ENCODE measurements at places on chromosomes 3 and 15.

GRCh38 chr3:38782148-38782547 lies 33.9 kb downstream of the SCN10A start:
- no peak for DNase-seq

GRCh38 chr3:138740072-138740471 lies 94.7 kb downstream of the PIK3CB start:
- no peak for DNase-seq

DNA sequence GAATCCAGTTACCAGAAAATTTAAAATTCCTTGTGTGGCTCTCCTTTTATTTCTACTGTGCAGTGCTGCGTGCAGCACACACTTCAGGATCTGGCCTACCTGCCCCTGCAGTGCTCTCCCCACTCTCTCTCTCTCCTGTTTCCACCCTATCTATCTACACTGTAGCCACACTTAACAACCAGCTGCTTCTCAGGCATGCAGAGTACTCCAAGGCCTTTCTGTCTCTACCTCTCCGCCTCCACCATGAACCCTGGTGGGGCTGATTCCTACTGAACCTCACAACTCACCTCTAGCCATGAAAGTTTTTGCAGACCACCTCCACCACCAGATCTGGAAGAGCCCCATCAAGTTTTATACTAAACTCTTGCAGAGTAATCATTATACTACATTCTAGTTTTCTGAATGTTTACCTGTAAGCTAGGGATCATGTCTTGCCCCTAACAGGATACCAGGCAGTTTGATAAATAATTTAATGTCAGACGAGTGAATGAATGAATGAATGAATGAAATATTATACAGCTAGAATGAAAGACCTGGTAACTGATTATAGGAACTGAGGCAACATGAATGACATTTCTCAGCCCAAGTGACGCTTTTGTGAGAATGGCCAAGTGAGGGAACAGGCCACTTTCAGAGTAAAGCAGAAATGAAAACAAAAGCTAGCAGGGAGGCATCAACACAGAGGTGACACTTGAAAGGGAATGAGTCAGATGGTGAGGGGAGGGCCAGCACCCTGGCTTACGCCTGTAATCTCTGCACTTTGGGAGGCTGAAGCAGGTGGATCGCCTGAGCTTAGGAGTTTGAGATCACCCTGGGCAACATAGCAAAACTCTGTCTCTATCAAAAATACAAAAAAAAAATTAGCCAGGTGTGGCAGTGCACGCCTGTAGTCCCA lies 363.5 kb downstream of the FOXP1 start:
- no peak for DNase-seq

DNA sequence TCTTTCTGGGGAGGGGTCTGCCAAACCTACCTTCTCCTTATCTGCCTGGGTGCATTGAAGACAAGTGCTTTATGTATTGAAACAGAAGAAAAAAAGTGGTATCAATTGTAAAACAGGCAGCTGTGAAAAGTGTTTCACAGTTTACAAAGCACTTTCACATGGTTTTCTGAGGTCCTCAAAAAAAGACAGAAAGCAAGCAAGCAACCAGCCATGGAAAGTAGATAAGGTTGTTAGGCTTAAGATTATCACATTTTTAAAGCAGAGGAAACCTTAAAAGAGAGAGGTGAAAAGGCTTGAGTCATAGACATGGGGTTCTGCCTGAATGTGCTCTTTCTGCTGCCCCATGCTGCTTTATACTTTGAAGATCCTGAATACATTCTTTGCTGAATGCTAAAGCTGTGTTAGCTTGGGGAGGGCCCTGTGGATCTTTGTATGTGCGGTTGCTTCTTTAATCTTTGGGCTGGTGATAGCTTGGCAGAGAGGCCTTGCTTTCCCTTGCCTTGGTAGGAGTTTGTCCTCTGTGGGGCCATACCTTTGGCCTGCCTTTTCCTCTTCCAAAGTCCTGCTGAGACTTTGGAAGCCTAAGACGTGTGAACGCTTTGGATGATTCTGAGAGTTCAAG lies 2.6 kb downstream of the SMAD3 start:
- peak; percentile 90 for DNase-seq

DNA sequence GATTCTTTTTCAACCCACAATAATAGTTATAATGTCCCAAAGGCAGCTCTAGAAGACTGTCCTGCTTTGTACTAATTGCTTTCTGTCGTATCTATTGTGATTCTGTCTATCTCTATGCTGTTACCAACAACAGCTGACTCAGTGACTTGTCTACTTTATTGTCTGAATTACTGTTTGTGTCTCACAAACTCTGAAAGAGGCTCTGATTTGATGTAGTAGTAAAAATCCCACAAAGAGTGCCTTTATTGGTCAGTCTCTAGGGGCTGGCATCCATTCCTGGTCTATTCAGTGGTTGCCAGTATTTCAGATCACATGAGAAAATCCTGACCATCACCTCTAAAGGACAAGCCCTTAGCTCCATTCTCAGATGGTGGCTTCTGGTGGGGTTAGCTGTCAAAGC lies 254.2 kb downstream of the NSUN3 start:
- DNase-seq = no peak

DNA sequence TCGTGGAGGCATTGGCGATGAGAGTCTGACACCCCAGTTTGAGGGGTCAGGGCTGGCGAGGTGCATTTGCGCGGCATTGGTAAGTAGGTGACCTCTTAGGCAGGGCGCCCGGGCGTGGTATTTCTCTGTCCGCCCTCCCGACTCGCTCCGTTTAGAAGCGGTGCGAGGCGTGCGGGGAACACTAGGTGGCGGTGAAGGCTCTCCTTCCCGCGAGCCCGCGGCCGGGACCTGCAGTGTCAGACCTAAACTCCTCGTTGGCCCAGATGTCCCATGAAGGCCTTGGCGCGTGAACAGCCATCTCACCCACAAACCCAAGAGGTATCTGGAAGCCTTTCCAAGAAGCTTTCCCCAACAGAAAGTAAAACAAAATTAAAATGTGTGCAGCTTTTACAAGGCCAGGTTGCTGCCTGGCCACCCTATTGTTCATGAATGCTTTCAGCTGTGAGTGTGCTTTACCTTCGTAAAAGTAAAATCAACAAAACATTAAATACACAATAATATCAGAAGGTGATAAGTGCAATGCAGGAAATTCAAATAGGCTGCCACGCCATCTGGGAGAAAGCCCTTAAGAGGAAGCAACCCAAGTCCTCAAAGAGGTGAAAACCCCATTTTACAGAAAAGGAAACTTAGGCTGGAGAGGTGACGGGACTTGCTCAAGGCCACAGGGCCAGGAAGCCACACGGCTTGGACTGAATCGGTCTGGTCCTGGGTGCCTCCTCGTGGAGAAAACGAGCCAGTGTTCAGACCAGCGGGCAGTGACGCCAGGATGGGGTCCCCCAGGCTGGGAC lies 120.3 kb downstream of the ETFA start:
- peak; percentile 50 for DNase-seq

GRCh38 chr15:71746719-71747118 lies 63.6 kb upstream of the NR2E3 start:
- no peak for DNase-seq

DNA sequence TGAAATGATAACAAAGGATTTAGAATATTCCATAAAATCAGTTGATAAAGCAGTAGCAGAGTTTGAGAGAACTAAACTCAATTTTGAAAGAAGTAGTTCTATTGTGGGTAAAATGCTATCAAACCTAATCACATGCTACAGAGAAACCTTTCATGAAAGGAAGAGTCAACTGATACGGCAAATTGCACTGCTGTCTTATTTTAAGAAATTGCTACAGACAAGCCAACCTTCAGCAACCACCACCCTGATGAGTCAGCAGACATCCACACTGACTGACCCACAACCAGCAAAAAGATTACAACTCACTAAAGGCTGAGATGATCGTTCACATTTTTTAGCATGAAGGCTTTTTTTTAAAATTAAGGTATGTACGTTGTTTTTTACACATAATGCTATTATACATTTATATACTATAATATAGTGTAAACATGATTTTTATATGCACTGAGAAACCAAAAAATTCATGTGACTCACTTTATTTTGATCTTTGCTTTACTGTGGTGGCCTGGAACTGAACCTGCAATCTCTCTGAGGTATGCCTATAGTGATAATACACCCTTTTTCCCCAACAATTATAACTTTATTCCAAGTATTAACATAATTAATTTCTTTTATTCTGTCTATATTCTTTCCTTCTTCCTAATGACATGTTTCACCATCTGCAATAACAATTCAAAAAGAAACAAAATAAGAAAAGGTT lies 109.9 kb downstream of the TBC1D5 start:
- peak; percentile 31 for DNase-seq

- DNase-seq = no peak
Measured at GRCh38 chr15:39587096-39587721, 6.3 kb downstream of the THBS1 start.
